NCI-H2029 (cell line): ENCODE measurements at places on chromosomes 4 and X.

DNA sequence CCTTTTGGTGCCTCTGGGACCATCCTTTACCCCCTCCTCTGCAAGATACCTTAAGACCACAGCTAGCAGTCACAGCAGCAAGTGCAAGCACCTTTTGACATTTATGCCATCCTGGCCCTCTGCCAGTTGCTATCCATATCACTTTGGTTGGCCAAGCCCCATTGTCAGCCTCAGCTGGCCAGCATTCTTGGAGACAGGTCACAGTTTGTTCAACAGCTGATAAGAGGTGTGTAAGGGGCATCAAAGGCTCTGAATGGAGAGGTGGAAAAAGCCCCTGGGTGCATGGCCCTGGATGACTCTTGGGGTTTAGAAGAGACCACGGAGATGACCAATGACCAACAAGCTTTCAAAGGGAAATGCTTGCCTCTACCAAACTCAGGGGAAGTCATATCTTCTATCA is 133.6 kb upstream of the MAMLD1 start:
- DNase-seq = no peak

GRCh38 chr4:147060151-147060931 is 114.7 kb upstream of the TTC29 start:
- no peak for DNase-seq

GRCh38 chrX:133081990-133082389 is 14.9 kb downstream of the USP26 start:
- DNase-seq = no peak

- peak; percentile 0 for DNase-seq
Observed at GRCh38 chr4:106201373-106201772, 114.6 kb downstream of the TBCK start.

- DNase-seq = no peak
Observed at GRCh38 chr4:163967710-163968109, 473.2 kb downstream of the TMA16 start.

DNA sequence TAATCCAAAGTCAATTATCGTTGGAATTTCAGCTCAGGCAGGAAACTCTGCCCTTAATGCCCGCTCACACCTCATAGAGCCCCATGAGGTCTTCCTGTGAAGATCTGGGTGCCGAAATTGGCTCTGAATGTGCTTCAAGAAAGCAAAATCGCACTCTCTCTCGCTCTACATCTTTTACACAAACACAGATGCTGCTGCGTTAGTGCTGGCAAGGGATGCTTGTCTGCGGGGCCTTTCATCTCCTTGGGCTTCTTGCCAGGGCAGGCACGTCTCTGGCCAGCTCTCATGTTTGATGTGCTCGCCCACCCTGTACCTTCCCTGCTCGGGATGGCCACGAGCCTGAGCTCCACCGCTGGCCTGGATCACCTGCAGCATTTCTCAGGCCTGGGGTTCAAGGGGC is 66.5 kb downstream of the CLCN4 start:
- DNase-seq = no peak

DNA sequence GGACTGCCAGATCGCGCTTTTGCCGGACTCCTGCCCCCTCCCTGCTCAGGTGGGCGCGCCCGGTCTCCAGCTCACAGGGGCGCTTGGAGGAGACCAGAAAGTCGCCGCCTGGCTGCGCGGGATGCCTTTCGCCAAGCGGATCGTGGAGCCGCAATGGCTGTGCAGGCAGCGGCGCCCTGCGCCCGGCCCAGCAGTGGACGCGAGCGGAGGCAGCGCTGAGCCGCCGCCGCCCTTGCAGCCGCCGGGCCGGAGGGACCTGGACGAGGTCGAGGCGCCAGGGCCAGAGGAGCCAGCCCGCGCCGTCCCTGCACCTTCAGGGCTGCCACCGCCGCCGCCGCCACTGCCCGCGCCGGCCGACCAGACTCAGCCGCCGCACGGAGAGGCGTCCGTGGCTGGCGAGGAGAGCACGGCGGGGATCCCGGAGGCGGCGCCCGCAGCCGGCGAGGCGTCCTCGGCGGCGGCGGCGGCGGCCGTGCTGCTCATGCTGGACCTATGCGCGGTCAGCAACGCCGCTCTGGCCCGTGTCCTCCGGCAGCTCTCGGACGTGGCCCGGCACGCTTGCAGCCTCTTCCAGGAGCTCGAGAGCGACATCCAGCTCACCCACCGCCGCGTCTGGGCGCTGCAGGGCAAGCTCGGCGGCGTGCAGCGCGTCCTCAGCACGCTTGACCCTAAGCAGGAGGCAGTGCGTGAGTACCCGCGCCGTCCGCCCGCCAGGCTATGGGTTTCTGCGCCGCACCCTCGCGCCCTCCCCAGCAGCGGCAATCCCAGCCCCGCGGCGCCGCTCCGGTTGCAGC is 834 bp downstream of the NHS start:
- DNase-seq = no peak

DNA sequence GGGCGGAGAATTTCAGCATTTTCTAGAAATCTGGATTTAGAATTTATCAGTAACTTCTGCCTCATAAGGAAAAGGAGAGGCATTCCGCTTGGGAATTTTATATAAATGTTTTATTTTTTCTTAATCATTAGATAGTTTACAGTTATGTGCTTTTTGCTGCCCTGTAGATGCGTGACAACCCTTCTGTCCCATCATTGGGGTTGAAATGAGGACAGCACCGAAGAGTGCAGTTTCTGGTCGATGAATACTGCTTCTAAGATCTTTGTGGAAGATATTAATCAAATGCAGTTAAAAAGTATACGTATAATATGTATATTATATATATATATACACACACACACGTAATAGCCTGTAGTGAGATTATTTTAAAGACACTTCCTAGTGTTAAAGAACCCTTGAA is 1.5 kb downstream of the RBPJ start:
- no peak for DNase-seq

DNA sequence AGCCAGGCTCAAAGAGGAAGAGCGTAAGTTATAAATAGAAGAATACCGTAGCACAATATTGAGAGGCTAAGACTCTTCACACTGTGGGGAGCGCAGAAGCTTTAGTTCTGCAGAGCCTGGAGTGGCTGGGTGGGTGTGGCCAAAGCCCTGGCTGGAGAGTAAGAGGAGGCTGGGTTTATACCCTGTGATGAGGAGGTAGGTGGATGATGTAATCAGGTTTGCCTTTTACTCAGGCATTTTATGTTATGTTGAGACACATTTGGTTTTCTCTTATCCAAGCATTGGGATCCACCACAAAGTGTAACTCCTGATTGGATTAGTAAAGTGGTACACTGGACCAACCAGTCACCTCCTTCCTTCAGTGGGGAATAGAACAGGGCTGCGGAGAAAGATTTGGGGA is 13.9 kb downstream of the CDS1 start:
- peak; percentile 36 for DNase-seq

DNA sequence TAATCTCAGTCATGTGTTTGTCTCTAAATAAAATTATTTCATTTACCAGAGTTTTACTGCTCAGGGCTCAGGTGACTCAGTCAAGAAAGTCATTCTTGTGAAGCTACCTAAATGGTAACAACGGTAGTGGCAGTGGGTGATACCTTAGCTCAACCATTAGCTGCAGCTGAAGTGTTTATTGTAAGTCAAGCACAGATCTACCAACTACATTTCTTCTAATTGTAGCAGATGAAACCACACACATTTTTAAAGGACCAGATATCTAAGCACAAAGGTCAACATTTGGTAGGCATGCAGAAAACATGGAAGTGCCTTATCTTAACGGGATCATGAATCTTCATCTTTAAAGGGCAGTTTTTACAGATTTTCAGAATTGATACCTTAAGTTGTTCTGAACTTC is 79.1 kb downstream of the FAT4 start:
- no peak for DNase-seq

GRCh38 chr4:121796283-121796682 is 4.8 kb upstream of the EXOSC9 start:
- DNase-seq = no peak

DNA sequence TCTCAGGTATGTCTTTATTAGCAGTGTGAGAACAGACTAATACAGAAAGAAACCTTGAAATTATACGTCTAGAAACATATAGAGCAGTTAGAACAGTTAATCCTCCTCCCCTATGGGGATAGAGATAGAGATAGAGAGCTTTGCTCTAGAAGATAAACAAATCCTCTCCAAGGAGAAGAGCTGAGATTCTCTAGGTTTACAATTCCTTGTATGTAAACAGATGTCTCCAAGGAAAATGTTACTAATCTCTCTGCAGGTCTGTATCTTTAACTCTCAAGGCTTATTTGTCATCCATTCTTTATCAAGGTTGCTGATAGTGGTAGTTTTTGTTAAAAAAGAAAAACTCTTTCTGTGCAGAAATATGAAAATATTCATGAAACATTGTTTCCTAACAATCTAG is 282.1 kb upstream of the GIMD1 start:
- DNase-seq = no peak

DNA sequence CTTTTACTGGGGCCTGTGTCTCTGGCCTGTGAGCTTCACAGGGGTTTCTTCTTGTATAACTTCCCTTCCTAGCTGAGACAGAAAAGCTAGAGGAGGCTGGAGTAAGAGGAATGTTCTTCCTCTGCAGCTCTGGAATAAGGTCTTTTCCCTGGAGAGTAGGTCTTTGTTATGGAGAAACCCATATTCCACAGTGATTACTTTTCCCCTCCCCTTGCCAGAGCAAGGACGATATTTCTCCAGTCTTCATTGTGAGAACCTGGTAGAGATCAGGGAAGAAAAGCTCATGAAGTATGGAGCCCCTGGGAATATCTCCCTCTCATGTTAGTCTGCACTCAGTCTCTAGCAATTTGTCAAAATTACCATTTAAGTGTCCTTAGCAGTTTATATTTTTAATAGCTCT is 18.7 kb upstream of the GLRB start:
- DNase-seq = no peak

DNA sequence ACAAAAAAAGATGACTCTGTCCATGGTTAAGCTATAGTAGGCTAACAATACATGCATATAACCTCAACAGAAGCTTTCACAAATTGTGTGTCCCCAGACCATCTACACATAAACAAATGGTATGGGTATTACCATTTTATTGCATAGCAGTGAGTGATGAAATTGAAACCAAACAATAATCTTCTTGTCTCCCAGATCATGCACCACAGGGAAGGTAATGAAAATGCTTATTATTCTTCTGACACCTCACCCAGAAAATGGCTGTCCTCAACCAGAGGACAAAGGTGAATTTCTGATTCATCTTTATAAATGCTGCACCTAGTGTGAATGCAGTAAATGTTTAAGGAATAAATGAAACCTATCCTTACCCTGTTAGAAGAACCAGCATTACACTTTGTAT is 8.0 kb downstream of the PRSS12 start:
- DNase-seq = no peak

GRCh38 chrX:118550792-118551191 is 55.2 kb downstream of the DOCK11 start:
- no peak for DNase-seq

GRCh38 chr4:155854582-155855226 is 11.4 kb downstream of the ASIC5 start:
- no peak for DNase-seq

- no peak for DNase-seq
Observed at GRCh38 chr4:176238826-176239225, 30.2 kb downstream of the ASB5 start.

GRCh38 chrX:44344194-44344593 is 722 bp upstream of the EFHC2 start:
- no peak for DNase-seq

GRCh38 chr4:84145176-84145575 is 353.9 kb downstream of the NKX6-1 start:
- no peak for DNase-seq

DNA sequence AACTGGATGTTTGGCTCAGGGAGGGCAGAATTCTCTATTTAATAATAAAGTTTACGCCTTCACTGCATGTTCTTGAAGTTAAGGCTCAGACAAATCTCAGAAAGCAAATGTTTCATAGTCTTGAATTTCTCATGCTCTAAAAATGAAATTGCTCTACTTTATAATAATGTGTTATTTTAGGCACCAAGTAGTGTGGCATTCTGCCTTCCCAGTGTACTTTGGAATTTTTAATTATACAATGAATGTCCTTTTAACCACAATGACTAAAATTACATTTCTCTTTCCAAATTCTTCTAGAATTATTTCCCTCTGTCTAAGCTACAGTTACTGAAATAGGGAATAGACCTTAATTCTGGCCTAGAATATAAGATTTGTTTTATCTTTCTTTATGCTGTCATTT is 97.9 kb upstream of the PDE5A start:
- no peak for DNase-seq

DNA sequence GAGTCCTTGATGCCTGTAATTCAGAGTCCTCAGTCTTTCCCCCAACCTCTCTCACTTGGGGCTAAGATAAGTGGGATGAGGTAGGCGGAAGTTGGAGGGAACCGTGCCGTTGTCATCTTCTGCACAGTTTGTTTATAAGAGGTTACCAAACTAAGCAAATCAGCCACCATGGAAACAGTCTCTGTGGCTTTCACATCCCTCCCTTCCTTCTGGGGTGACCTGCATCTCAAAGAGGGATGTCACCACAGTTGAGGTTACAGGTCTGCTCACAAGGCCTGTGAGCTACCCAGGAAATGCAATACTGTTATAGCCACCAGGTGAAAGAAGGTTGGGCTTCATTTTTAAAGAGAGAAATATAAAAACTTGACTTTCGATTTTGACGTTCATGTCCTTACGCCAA is 26.3 kb downstream of the RTL5 start:
- DNase-seq = no peak

DNA sequence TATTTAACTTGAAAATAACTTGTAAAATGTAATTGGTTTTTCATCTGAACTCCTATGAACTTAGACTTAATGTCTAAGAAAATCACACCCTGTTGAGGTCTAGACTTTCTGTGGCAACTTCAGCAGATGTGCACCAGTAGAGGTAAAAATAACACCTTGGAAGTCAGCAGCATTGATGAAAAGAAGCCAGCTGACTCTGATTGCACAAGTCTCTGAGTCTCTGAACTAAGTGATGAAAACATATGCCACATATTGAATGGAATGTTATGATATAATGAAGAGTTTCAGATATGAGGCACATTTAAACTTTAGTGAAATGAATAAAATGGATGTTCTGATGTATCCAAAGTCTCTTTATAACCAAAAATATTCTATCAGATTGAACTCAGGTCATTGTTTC is 155.4 kb downstream of the GPM6A start:
- DNase-seq = no peak

DNA sequence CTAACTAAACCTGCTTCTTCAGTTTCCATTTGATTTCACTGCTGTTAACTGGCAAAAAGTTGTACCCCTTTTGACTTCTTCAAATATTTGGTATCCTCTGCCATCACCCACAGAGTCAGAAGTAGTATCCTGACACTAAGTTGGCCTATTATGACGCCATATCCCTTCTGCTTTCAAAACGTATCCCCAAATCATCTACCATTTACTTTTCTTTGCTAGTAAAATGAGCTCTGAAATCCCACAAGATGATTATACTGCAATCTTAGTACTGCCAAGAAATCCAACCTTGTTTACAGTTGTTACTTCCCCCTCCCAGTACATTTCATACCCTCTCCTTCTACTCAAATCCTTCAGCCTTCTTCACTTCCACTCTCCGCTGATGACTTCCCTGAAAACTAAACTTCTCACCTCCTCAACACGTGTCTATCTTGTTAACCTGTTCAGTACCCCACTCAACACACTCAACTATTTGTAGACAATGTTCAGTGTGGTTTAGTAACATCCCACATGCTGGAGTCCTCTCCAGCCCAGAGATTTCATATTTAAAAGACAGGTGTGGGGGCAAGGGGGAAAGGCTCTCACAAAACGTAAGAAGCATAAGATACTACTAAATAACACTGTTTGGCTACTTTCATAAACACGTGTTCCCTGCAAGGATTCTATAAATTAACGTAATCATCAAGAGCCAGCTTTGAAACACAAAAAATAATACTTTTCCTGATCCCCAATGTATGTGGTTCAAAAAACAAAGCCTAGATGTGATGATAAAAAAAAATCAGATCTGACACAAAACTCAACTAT is 1.3 kb downstream of the NAF1 start:
- DNase-seq = no peak
